Kasumi-1 (cell line): ENCODE measurements at places on chromosomes 3 and 15.

DNA sequence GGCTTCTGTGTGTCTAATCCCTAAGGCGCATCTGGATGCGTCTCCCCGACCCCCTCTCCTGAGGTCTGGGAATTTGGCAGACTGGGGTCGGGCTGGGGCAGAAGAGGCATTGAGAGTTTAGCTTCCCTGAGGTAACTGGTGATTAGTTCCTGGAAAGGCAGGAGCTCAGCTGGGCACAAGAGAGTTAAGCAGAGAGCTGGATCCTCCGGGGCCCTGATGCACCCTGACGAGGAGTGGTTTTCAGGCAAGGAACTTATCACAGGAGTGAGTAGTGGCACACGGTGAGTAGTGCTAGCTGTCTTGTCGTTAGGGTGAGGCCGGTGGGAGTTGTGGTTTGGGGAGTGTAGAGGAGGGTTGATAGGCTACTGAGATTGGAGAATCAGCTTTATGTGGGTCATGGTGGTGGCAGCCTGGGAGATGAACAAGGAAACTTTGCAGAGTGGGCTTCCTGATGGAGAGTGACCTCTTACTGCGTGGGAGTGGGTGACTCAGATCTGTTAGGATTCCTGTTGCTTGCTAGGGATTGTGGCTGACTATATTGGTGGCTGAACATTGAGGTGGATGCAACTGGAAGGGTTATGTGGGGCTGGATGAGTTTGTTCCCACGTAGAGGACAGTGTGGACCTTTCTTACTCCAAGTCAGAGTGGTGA lies 897 bp downstream of the RAD54L2 start:
- peak; percentile 27 for DNase-seq

DNA sequence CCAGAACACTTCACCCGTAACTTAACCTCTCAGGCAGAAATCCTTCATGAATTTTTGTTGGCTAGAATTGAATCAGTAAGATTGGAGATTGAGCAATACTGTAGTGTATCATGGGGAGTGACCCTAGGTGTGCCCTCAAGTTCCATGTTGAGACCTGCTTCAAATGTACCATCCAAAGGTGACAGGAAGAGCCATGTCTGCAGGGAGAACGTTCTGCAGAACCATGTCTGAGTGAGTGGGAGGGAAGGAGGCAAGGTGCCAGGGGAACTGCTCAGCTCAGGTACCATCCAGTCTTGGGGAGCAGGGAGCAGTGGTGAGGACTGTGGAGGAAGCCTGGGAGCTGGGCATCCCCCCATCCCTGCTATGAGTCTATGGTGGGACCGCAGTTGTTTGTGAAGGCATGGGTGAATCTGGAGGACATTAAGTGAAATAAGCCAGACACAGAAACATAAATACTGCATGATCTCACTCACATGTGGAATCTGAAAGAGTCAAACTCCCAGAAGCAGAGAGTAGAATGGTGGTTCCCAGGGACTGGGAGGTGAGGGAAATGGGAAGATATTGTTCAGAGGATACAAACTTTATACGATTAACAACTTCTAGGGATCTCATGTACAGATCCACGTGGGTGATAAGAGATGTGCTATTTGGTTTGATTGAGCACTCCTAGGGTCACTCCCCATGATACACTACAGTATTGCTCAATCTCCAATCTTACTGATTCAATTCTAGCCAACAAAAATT lies 23.3 kb downstream of the CFAP161 start:
- no peak for DNase-seq

DNA sequence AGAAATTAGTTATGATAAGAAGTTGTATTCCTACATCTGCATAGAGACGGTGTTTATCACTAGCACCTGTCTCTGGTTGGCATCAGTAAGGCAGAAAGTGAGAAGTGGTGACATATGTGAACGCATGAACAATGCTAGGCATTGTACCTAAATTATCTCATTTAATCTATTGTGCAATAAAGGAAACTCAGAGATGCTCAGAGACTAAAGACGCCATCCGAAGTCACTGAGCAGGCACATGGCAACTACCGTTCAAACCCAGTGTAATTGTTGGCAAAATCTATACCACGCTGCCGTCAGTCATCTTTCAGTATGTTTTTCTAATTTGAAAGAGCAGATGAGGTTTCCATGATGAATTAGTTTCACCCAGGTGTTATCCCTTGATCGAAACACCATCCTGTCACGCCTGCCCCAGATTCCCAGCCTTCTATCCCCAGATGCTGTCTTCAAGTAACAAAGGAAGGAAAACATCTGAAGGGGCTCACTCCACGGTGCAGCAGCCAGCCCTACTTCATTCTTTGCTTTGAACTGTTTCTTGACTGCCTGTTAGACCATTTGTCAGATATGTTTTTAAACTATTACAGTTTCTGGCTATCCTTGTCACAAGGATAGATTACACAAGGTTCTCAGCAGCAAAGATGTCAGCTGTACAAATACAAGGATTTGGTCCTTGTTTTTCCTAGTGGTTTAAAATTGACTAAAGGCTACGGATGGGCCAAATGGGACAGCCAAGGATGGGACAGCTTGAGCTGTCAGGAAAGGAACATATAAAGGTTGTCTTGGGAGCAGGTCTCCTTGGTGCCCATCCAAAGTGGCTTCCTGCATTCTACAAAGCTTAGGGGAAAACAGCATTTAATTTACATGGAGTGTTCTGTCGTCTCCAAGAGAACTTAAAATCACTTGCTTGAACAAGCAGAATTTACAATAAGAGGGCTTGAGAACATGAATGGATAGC lies 99.1 kb downstream of the TMEM108 start:
- no peak for DNase-seq

GRCh38 chr3:193165431-193166120 lies 75.4 kb upstream of the PLAAT1 start:
- no peak for DNase-seq

- DNase-seq = no peak
Measured at GRCh38 chr3:124883766-124884473, 3.2 kb downstream of the ITGB5 start.

DNA sequence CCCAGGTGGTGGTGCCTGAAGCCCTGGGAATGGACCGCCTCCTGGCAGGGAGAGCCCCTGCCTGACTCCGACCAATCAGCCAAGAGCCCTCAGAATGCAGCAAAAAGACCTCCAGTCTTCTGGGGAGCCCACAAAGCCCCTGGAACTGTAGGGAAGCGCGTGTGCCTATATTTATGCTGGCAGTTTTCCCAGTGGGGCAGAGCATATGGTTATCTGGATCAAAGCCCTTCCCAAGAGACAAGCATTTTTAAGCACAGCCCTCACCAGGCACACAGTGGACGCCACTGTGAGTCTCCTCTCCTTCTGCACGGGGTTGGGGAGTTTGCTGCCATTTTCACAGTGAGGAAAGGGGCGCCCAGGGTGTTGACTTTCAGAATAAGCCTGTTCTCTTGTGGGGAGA lies 80.9 kb upstream of the RPL32 start:
- no peak for DNase-seq

DNA sequence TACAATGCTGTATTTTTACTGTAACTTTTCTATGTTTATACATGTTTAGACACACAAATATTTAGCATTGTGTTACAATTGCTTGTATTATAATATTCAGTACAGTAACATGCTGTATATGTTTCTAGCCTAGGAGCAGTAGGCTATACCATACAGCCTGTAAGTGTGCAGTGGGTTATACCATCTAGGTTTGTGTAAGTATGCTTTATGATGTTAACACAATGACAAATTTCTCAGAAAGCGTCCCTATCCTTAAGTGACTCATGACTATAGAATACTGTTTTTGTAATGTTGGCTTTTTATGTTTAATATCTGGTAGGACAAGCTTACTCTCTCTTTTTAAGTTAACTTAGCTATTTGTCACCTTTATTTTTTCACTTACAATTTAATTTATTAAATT lies 127.5 kb upstream of the THRB start:
- no peak for DNase-seq

- no peak for DNase-seq
Measured at GRCh38 chr15:67267951-67268941, 13.7 kb downstream of the IQCH start.

- no peak for DNase-seq
Measured at GRCh38 chr3:172167892-172168648, 128.7 kb downstream of the FNDC3B start.

DNA sequence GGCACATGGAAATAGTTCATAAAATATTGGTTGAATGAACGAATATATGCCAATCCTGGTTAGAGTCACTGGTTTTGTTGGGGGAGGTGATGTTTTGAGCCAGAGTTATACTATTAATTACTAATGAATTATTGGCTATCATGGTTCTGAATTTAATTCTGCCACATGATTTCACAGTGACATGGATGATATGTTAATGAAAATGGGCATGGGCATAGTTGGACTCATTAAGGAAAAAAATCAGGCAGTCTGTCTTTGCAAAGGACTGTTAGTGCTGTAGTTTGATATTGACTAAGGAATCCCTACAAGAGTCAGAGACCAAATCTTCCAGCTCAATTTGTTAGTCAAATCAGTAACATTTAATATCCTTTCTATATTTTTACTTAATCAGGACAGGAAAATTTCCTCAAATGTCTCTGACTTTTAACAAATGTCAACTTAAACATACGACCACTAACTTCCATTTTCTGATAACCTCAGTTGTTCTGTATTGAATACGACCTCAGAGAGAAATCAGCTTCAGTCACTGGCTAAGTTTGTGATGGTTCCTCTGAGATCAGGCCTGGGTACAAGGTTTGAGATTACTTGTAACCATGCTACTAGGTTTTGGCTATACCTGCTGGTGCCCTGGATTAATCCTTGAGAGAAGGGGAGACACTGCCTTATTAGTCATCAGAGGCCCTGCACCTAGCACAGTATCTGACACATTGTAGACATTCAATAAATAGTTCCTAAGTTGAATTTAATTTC lies 13.3 kb downstream of the NFKBIZ start:
- no peak for DNase-seq

DNA sequence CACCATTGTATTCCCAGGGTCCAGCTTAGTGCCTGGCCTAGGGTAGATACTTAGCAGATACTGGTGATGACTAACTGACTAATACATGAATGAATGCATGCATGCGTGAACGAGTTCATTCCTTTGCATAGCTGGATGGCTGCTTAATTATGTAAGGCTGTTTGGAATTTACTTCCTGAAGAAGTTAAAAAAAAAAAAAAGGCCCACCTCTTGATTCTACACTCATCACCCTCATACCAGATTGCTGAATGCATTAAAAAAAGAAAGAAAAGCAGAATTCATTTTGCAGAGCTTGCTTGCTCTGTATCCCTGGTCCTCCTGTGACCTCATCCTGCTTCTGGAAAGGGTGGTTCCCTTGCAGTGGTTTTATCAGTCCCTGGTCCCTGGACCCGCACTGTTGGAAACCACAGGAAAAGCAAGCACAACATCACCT lies 277.6 kb upstream of the CFAP20DC start:
- no peak for DNase-seq

DNA sequence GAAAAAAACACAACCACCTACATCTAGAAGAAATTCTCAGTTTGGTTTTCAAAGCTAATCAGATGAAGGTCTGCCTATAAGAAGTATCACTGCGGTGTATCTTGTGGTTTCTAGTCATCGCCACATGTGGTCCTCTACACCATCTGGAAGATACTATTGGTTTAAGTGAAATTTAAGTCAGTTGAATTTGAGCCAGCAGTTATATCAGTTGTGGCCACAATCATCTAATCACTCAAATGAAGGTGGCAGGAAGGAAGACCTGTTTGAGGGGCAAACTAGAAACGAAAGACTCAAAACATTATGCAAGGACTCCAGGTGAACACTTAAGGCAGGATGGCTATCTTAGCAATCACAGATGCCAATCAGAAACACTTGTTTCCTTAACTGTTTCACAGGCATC lies 48.7 kb downstream of the ETV5 start:
- DNase-seq = no peak

DNA sequence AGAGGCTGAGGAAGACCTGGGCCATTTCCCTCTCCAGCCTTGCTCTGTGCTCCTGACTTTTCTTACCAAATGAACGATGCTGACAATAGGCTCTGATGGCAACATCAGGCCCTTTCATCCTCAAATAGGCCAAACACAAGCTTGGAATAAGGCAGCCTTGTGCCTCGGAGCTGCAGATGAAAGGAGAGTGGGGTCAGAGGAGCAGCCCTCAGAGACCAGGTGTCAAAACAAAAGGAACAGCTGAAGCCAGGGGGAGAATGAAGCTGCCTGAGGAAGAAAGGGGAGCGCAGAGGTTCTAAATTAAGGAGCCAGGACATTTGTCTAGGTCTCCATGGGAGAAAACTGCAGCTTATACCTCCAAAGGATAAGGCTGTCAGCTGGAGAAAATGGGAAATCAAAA lies 5.1 kb downstream of the BFSP2 start:
- DNase-seq = no peak

GRCh38 chr3:126490619-126491018 lies 14.9 kb upstream of the ZXDC start:
- DNase-seq = no peak

DNA sequence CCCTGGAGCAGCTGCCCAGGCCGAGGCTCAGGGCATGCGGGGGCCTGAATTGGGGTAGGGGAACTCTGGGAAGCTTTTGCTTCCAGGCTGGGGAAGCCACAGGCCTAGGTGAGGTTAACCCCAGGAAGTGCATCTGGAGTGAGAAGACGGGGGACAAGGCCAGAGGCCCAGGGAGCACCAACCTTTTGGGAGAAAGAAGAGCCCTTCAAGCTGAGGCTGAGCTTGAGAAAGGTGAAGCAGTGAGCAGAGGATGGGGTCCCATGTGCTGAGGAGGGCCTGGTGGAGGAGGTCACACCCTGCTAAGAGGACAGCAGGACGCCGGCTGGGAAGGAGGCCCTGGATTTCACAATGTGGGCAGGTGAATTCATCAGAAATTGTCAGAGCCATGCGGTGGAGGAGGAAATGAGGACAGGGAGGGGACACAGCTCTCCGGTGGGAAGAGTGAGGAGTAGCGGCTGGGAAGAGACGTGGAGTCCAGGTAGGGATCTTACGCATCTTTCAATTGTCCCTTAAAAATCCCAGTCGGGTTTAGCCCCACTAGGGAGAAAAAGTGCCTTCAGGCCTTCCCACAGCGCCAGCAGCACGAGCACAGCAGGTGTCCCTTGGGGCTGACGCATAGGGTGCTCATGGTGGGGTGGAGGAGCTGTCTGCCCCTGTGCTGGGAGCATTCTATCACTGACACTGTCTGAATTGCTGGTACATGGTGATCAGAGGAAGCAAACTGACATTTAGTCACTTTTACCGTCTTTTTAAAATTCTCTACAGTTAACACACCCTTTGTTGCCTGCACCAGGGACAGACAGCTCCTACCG lies 50.9 kb downstream of the HCN4 start:
- DNase-seq = no peak

DNA sequence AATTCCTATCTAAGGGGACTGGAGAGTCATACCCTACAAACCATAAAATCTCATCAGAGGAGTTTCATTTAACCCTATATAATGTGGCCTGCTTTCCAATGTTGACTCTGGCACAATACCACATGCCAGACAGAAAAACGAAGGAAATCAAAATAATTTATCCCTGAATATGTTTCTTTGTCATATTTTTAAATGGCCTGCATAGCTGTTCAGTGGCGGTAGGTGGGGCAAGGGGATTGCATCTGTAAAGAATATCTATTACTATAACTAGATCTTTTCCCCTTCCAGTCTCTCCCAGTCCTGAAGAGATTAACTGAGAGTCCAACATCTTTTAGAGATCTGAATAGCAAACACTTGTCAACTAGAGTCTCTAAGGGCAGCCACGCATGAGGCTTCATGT lies 278.1 kb upstream of the CTNNB1 start:
- DNase-seq = no peak
